Smooth muscle cell of the brain vasculature (primary cell): ENCODE measurements at places on chromosomes 6 and 20.

- no peak for DNase-seq
These were observed 6.4 kb downstream of the VNN2 start for GRCh38 chr6:132751306-132751705.

DNA sequence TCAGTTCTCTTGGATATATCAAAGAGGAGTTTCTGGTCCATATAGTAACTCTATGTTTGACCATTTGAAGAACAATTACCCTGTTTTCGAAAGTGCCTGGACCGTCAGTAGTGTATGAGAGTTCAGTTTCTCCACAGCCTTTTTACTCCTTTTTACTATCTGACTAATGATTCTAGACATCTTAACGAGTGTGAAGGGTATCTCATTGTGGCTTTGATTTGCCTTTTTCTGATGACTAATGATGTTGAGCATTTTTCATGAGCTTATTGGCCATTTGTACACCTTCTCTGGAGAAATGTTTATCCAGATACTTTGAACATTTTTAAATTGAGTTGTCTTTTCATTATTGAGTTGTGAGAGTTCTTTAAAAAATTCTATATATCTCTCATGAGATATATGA, 114.9 kb upstream of the ATXN1 start:
- no peak for DNase-seq

- DNase-seq = no peak
These were observed 1.9 kb downstream of the GRM4 start for GRCh38 chr6:34143884-34144580.

GRCh38 chr20:58996226-58996611, 10.8 kb downstream of the CTSZ start:
- no peak for DNase-seq

DNA sequence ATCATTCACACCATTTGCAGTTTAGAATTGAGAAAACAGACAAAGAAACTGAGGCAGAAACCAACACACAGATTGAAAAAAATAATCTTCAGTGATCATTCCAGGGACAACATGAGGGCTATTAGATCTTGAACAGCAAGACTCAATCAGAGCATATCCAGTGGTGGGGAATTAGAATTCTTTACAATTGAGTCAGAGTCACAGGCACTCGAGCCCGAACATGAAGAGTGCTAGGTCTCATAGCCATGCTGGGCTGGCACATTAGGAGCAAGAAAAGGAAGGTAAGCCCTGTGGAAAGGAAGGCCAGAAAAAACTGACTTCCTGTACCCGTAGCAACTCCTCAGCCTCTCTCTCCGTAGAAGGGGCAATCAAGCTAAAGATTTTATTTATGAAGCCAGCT, 419.9 kb downstream of the HAO1 start:
- no peak for DNase-seq

- no peak for DNase-seq
These were observed 40.5 kb upstream of the MYLIP start for GRCh38 chr6:16088409-16088808.

GRCh38 chr6:20166210-20166609, 46.1 kb downstream of the MBOAT1 start:
- DNase-seq = no peak
